ENCODE measurements at places on chromosomes 16 and 17.

- no peak for DNase-seq
Measured at GRCh38 chr17:17553217-17554195, 38.0 kb downstream of the PEMT start.

DNA sequence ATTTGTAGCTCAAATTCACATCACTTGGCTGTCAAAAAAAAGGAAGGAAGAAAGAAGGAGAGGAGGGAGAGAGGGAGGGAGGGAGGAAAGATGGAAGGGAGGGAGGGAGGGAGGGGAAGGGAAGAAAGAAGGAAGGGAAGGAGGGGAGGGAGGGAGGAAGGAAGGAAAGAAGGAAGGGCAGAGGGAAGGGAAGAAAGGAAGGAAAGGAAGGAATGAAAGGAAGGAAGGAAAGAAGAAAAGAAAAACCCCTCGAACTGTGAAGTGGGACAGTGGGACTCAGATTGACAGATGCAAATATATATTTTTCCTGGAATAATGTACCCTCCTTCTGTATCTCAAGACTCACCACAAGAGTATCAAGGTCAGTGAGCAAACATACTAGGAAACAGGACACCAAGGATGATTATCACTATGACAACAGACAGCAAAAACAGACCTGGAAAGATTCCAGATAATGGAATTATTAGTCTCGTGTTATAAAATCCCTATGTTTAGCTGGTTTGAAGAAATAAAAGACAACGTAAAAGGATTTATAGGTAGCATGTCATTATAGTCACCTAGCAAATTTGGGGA lies 24.2 kb upstream of the ABCA3 start:
- DNase-seq: peak; percentile 38

DNA sequence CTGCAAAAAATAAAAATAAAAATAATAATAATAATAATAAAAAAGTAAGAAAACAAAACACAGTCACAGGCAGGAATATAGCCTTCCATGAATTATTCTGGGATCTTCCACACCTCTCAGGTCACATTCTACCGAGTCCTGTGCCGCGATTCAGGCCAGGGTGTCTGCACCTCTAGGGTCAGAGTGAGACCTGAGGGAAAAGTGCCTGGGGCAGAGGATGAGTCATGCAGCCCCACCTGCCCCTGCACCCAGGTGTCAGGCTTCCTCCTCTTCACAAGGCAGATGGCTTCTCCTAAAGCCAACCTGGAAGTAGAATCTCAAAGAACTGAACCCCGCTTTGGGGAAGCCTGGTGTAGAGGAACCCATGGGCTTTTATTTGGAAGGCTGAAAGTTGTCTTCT lies 283.7 kb downstream of the CPPED1 start:
- DNase-seq: no peak

DNA sequence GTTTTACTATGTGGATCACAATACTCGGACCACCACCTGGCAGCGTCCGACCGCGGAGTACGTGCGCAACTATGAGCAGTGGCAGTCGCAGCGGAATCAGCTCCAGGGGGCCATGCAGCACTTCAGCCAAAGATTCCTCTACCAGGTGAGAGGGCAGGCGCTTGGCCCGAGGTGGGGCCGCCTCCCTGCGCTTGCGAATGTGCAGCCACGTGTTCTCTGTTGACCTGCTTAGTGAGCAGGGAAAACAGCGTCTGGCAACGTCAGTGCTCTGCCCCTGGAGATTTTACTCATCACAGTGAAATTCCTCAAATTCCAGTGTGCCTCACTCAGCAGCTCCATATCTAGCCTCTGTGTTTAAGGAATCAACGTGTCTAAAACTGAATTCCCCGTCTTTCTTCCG lies 33.4 kb upstream of the CLEC18A start:
- peak; percentile 92 for DNase-seq

DNA sequence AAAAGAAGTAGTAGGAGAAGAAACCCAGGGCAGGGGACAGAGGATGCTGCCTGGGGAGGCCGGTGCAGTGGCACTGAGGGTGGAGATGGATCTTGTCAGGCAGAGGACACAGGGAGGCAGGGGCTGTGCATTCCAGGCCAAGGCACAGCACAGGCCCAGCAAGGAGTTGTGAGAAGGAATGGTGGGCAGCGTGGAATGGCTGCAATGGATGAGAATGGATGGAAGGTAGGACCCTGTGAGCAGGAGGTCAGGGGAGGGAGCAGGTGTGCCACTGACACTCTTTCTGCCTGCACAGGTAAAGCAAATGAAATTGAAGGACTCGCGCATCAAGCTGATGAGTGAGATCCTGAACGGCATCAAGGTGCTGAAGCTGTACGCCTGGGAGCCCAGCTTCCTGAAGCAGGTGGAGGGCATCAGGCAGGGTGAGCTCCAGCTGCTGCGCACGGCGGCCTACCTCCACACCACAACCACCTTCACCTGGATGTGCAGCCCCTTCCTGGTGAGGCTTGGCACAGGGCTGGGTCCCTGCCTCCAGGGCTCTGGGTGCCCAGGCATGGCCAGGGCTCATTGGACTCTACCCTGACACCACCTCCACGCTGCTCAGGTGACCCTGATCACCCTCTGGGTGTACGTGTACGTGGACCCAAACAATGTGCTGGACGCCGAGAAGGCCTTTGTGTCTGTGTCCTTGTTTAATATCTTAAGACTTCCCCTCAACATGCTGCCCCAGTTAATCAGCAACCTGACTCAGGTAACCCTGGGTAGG lies 32.8 kb downstream of the ABCC3 start:
- no peak for DNase-seq

DNA sequence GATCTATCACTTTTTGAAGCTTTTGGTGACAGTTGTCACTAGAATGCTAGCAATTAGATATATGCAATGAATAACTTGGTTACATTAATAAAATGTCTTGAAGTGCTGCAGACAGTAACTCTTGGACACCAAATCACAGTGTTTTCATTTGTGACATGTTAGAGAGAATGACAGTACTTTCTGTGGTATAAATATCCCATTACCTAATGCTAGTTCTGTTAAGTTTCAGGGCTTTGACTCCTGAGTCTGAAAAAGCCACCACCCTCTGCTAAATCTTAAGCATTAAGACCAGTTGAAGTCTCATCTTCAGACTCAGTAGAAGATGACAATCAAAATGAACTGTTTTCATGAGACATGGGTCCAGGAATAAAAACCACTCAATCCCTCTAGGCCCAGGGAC lies 10.6 kb upstream of the CPHXL2 start:
- no peak for DNase-seq

DNA sequence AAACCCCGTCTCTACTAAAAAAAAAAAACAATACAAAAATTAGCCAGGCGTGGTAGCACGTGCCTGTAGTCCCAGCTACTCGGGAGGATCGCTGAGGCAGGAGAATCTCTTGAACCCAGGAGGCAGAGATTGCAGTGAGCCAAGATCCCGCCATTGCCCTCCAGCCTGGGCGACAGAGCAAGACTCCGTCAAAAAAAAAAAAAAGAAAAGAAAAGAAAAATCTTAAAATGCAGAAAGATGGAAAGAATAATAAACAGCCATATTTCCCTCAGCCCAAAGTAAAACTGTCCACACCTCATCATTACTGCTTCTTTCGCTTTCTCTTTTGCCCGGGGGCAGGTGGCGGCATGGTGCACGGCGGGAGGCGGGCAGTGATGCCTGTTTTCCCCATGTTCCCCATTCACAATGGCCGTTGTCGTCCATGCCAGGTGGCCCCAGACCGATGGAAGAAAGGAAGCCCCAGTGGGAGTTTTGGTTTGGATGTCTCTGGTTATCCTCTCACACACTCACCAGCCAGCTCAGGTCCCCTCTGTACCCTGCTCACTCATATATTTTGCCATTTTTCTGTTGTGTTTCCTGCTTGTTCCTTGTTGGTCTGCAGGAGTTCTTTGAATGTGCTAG lies 37.0 kb upstream of the PEMT start:
- no peak for DNase-seq

GRCh38 chr17:59330053-59330942 lies 1.2 kb upstream of the YPEL2 start:
- DNase-seq: peak; percentile 32
